ENCODE measurements at places on chromosomes 2 and 18.

GRCh38 chr2:204892506-204893255 lies 347.4 kb downstream of the PARD3B start:
- DNase-seq = no peak

DNA sequence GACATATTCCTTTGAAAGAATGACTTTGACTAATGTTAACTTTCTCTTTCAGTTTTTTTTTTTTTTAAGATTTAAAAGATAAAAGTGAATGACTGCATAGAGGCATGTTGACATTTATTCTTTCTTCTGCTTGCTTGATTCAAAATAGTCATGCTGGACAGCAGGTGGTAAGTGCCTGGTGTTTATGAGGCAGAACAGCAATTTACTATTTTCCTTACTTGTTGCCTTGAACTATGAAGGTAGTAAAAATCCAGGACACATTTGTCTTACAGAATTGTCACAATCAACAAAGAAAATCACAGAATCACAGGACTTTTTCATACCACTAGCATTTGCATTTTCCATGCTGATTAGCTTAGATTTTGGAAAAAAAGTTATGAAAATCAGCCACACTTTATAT lies 388.3 kb downstream of the CTNNA2 start:
- no peak for DNase-seq

GRCh38 chr2:232577841-232578240 lies 27.4 kb downstream of the EIF4E2 start:
- DNase-seq = no peak

DNA sequence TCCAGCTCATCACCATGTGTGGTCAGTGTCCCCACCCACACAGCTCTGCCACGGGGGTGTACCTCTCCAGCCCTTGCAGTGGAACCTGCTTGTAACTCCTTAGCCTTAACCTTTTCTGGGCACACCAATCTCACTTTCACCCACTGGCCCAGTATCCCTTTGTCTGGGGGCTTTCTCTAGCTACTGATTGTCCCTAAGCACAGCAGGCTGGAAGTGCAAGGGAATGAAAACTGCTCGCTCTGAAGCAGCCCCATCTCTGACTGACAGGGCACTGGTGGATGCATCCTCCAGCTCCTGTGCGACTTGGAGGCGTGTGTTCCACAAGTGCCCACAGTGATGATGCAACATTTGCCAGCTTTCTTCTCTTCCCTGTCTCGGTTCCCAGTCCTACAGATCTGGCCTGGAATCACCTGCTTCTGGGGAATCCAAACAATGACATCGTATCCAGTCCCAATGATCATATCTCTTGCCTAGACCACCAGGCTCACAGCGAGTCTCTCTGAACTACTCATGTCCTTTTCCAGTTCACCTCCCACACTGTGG lies 33.6 kb downstream of the SCTR start:
- DNase-seq = peak; percentile 49

DNA sequence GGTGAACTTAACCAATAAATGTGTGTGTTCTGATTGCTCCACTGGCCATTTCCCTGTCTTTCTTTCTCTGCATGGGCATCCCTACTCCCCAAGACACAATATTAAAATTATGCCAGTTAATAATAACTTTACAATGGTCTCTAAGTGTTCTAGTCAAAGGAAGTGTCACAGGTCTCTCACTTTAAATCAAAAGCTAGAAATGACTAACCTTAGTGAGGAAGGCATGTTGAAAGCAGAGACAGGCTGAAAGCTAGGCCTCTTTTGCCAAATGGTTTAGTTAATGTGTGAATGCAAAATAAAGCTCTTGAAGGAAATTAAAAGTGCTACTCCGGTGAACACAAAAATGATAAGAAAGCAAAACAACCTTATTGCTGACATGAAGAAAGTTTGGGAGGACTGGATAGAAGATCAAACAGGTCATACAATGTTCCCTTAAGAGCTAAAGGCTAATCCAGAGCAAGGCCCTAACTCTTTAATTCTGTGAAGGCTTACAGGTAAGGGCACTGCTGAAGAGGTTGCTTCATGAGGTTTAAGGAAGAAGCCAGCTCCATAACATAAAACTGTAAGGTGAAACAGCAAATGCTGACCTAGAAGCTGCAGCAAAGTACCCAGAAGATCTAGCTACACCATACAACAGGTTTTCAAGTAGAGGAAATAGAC lies 44.0 kb upstream of the ARHGAP15 start:
- no peak for DNase-seq

- no peak for DNase-seq
Measured at GRCh38 chr2:216985658-216986141, 125.8 kb upstream of the TNP1 start.

DNA sequence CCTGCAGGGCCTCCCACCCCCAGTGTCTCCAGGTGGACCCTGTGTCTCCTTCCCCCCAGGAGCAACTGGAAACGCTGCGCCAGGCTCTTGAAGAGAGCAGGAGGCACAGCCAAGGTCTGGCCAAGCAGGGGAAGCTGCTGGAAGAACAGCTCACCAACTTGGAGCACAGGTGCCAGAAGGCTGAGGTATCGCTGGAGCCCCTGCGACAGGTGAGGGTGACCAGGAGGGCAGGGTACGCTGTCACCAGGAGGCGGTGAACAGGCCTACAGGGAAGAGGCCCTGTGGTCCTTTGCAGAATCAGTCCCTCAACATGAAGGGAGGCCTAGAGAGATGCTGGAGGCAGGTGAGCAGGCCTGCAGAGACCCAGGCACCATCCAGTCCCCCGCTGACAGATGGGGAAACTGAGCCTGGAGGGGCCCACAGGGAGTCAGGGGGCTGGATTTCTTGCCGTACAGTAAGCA lies 15.6 kb upstream of the SNED1 start:
- no peak for DNase-seq

DNA sequence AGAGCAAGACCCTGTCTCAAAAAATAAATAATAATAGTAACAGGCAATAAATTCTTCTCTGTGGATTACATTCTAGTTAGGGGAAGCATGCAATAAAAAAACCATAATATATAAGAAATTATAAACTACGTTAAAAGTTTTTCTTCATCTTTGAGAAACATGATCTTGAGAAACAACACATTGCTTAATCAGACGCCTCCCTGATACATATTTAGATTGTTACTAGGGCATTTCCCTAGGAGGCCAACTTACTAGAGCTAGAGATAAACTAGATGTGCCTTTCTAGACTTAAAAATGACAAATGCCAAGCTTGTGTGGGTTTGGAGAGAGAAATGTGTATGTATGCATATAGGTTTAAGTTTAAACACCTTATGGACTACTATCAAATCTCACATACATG lies 76.3 kb upstream of the GALNT5 start:
- DNase-seq = no peak

- no peak for DNase-seq
Measured at GRCh38 chr2:37349231-37349860, 4.9 kb downstream of the QPCT start.

DNA sequence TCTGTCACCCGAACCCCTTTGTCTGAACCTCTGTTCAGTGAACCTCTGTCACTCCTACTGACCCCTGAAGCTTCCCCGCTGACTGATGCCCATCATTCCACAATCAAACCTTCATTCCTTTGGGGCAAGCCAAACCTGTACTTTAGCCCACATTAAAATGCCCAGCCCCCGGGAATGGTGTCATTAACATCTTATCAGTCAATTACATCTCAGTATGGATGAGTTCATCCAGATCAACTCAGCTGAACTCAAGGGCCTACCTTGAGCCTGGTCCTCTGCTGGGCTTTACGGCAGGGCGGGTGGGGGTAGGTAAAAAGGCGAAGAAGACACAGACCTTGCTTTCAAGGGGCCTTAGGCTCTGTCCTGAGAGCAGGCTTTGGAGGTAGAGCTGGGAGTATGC lies 154.4 kb upstream of the SMAD2 start:
- DNase-seq = no peak

DNA sequence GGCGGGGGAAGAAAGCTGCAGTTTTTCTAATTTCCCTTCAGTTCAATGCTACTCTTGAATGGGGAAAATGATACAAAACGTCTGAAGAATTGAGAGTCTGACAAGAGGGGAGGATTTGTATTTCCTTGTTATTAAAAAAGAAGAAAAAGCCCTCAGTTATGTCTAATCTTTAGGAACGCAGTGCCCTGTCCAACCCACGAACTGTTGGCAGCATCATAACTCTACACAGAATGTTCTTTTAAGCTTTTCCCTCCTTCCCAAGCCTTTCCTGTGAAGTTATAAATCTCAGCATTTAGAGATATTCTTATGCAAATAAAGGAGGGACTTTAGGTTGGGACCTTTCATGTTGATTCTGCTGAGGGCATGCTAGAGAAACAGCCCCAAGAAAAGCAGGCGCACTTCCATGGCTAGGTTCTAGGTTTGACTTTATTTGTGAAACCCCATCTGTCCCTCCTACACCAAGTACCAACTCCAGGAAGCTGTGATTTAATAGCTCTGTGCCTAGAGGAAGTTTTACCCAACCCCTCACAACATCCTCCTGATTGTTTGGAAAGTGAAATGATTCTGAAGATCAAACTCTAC lies 288.6 kb downstream of the SETBP1 start:
- no peak for DNase-seq

- peak; percentile 95 for DNase-seq
Measured at GRCh38 chr18:62437235-62438017, 85.4 kb upstream of the ZCCHC2 start.

DNA sequence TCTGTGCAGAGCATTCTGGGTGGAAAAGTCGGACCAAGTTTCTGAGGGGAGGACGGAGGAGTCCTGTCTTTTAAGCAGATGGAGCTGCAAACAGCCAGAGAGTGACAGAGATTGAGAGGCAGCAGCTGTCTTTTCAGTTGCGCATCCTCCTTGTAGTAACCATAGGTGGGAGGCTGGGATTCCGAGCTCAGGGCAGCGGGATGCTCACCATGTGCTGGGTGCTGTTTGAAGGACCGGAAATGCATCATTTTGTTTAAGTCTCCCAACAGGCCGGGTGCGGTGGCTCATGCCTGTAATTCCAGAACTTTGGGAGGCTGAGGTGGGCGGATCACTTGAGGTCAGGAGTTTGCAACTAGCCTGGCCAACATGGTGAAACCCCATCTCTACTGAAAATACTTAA lies 93.4 kb downstream of the AGAP1 start:
- no peak for DNase-seq

DNA sequence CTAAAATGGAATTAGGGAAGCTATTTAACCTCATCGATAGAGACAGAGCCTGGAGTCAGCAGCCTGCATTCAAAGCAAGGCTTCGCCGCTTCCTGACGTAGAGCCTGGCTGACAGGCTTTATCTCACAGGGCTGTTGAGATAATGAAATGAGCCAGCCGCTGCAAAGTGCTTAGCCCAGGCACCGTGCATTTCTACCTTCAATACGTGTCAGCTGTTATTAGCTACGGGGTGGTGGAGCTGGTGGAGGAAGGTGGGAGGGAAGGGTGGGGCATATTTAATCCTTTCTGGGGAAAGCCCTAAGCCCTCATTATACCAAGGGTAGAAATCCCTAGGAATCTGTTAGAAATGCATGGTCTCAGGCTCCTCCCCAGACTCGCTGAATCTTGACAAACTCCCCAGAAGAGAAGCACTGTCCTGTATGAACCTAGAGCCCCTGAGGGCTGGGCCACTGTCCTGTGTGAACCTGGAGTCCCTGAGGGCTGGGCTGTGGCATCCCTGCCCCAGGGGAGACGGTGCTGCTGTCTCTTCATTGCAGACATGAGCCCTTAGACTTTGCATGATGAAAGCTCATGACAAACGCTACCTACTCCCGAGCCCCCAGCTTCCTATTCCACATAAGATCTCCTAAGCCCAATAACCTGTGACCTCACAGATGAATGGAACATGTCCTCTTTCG lies 72.4 kb downstream of the ALPK2 start:
- DNase-seq = no peak

GRCh38 chr2:126696644-126697520 lies 40.9 kb downstream of the GYPC start:
- no peak for DNase-seq

DNA sequence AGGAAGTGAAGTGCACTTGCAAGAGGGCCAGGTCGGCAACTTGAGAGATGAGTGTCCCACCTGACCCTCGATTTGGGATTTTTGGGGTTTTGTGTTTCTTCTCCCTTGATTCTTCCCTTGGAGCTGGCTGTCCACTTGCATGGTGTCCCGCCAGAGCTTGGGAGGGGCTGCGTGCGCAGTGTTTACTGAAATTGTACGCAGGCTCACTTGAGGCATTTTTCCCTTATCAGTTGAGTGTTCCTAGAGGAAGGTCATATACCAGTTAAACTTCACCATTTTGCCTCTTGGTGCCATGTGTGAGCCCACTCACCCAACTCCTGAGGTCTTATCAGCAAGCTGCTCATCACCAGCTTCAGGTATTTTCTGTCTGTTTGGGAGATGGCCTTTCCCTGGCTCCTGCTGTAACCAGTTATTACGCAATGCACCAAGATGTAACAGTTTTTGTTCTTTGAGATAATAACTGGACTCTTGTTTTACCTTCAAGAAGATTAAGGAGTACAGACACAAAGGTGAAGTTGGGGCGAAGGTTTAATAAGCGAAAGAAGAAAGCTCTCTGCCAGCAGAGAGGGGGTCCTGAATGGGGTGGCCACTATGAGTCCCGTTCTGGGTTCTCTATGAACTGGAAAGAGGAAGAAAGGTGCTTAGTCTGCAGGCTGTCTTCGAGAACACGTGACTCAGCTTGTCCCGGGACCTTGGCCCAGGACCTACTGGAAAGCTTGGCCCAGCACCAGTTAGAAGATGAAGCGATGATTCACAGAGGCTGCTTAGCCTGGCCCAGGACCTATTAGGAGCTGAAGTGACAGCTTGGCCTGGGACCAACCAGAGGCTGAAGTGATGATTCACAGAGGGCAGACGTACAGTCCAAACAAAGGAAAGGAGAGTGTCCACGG lies 21.5 kb upstream of the TXNL4A start:
- no peak for DNase-seq

DNA sequence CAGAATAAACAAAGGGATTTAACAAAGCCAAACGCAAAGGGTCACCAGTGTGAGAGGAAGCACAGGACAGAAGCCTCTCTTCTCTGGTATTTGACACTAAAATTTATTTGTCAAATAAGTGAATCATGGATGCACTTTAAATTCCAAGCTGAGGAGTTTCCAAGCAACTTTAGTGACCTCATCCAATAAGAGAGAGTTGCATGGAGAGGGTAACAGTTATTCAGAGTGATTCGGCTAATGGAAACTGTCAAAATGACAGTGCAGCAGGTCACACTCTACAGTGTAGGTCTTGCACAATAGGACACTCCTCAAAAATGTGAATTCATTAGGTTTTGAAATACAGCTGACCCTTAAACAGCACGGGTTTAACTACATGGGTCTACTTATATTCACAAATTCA lies 103.9 kb upstream of the ACVR1C start:
- no peak for DNase-seq

DNA sequence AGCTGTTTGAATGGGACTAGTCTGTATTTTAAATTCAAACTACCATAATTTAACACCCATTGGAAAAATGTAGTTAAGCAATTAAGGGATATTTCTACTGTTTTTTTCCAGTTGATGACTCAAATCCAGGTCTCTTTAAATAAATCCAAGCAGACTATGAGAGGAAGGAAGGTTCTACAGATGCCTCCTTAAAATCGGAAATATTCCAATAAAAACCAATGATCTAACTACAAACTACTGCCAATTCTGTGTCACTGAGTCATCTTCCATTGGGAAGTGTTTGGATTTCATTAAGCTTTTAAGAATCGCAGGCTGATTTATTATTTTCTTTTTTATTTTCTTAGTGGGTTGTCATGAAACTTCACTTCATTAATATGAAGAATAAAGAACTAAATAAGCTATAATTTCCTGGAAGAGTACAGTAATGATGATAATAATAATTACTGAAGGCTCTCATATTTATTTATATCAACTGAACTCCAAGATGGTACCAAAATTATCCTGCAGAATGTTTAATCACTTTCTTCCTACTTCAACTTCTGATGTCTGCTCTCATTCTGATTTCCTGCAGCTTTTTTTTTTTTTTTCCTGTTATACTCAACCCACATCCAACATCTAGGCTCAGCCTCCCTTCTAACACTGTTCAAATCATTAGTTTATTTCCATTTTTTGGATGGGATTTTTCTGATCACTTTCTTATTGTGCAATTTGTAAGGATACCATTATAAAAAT lies 166.3 kb upstream of the FN1 start:
- no peak for DNase-seq
